A375 (cell line): ENCODE measurements at places on chromosomes 3 and 15. TPM values are rescaled to one million over a fixed set of nuclear protein-coding genes. Genes with fewer than 3 reads are reported as not detected.

NLGN1 gene
- 9.2 and 12.6 TPM in 2 replicates for total RNA-seq

SEMA5B gene
- not detected in 2 replicates for total RNA-seq

LOXL1 gene
- 0.21 and 1.1 TPM in 2 replicates for total RNA-seq

HIGD2B gene
- 0.11 TPM in 1 of 2 replicates, not detected in the other for total RNA-seq

THAP10 gene
- total RNA-seq = 2.2 and 3.7 TPM in 2 replicates

RETNLB gene
- total RNA-seq = not detected in 2 replicates
